HEK293T (cell line): ENCODE measurements at places on chromosomes 1 and 21.
A peak's percentile ranks its signal among the peaks of the same experiment; 100 is the strongest.

- no peak for DNase-seq
Measured at GRCh38 chr1:229159668-229160544, 111.0 kb upstream of the RAB4A start.

DNA sequence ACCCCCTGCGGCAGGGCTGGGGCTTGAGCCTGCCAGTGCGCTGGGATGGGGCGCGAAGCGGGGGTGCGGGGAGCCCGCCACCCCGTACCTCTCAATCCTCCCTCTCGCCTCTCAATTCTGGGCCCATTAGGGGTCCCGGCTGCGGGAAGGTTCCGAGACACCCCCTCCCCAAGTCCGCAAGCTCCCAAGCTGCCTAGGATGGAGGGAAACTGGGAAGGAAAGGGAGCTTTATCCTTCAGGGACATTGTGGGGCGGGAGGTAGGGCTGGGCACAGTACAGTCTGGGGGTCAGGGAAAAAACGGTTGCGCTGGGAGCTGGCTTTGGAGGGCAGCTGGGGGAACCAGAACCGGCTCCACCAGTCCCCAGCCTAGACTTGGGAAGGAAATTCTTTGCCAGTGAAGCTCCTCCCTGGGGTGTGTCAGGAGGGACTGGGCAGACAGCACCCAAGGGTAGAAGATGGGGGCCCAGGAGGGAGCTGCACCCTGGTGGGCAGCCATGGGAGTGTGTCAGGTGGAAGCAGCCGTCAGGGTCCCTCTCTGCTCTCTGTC lies 904 bp downstream of the GJB3 start:
- DNase-seq, result no peak

DNA sequence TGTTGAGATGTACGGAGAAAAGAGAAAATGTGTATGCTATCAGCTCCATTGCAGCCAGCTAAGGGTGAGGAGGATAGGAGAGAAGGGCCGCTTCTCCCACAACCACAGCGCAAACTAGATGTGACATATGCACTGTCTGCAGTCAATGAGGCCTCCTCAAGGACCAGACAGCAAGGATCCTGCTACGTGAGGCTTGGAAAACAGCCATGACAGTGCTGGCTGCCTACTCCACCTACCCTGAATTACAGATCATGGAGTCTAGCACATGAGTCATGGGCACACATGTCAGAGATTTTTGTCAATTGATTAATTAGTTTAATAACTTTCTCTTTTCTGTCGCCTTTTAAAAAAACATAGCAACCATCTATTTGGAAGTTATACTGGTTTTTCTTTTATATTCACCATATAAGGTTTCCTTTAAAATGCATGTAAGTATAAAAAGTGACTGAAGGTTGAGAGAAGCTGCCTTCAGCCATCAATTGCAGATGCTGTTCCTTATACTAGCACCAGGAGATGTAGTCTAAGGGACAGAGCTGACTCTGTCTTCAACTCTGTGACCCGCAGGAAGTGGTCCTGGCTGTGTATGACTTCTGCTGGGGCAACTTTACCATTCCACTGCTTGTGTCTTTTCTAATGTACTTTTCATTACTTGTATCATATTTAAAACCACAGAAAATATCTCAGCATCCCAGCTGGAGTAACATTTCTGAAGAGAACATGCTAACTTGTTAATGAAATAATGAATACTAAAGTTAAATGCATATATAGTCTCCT lies 3.1 kb downstream of the VPS26C start:
- DNase-seq, result no peak

DNA sequence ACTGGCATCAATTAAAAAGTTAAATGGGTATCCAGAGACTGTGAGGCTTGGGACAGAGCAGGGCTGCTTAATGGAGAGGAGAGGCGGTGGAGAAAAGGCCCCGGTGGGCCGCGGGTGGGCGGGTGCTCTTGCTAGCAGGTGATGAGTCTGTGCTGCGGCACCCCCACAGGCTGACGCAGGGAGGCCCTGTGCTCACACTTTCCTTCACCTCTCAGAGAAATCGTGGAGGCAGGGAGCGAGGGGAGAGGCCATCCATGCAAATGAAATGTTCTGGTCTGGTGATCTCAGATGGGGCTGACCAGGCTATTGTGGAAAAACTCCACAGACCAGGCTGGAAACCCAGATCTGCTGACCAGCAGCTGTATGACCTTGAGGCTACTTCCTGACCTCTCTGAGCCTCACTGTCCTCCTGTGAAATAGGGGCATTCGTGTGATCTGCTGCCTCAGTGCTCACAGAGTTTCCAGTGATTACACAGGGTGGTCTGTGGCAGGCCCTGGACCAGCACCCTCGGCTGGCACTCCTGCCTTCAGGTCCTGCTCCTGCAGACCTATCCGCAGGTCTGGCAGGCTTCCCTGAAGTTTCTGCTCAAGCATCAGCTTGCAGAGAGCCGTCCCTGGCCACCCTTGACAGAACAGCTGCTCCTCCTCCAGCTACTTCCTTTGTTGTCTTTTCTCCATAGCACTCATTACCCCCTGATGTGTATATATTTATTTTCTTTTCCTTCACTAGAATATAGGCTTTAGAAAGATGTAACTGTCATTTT lies 89.2 kb downstream of the BEND5 start:
- DNase-seq, result no peak

- peak; percentile 14 for DNase-seq
Measured at GRCh38 chr1:221718381-221719277, 23.3 kb downstream of the DUSP10 start.

GRCh38 chr1:75132242-75132811 lies 1.9 kb upstream of the LHX8 start:
- DNase-seq, result no peak

DNA sequence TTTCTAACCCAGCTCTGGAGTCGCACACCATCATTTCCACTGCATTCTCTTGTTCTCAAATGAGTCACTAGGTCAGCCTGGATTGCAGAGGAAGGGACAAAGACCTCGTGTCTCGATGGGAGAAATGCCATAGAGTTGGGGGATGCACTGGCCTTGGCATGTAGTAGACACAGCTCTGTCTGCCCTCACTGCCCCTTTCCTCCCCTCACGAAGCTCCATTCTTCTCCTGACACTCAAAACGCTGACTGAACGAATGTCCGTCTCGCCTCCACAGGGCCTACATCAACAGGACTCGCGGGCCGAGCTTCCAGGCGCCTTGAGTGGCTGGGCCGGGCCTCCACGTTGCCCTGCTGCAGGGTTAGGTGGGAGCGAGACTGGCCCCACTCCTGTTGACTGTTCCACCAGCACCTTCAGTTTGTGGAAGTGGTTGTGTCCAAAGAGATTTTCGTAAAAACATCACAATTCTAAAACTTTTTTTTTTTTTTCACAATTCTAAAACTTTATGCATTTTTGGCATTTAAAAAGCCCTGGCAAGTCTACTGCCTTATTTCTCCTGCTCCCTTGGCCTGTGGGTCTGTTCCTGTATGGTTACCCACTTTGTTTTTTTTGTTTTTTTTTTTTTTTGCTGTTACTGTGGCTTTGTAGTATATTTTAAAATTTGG lies 18.8 kb downstream of the PKNOX1 start:
- no peak for DNase-seq
